ENCODE measurements at places on chromosomes 12 and 14. TPM values are rescaled to one million over a fixed set of nuclear protein-coding genes. Genes with fewer than 3 reads are reported as not detected.

The FRS2 gene
- 14.0 TPM for total RNA-seq

GRCh38 chr12:123744836-123745235 is 17.3 kb upstream of the DNAH10 start:
- DNase-seq: no peak

DNA sequence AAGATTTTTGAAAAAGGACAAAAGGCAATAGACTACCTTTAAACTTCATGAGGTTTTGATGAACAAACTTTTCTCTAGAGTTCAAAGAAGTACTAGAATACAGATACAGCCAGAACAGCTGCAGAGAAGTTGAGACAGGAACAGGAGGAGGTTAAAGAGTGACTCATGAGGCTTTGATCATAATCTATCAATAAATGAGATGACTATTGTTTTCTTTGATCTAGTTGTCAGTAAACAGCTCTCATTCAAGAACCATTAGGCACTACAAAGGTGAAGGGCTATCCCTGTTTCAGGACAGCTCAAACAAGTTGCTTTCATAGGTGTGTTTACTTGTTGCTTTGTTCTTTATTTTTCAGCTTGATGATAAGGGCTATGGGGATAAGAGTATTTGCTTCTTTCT is 2.4 kb downstream of the WASHC3 start:
- no peak for DNase-seq

DNA sequence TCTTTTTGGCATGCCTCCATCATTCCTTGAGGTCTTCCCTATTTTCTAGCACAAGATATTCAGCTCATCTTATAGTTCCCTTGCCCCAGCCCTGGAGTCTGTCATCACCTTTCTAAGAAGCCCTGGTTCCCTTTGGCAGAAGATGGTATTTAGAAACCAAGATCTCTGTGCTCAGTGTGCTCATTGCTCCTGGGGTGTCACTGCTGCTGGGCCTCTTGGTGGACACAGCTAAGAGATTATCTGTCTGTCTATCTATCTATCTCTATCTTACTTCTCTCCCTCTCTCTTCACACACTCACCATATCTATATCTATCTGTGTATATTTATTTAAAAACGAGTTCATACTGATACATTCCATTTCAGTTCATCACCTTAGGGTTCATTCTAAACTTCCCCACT is 67.2 kb downstream of the DAO start:
- DNase-seq: no peak

DNA sequence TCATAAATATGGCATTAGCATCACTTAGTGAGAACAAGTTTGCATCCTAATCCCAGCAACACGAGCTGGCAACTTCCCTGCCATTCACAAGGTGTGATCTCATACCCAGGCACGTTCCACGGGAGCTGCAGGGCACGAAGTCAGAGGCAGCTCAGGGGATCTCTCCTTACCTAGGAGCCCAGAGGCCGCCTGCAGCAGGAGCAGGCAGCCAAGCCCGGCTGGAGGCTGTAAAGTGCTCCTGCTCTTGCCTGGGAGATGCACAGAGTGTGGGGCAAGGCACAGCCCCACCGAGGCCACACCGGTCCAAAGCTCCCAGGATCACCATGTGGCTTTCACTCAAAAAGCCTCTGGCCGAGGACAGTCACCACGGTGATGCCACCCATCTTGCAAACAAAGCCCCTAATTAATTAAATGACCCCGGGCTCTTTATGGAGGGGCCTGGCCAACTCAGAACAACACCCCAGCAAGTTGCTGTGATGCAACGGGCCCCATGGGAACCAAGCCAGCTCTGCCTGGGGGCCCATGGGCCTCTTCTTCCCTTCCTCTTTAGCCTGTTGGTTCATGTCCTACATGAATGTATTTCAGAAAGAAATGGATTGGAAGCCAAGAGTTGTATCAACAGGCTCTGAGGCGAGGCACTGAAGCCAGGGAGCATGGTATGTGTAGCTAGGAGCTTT is 26.5 kb downstream of the NUAK1 start:
- no peak for DNase-seq

The FGF23 gene
- not detected for total RNA-seq

The COPZ1 gene
- total RNA-seq: 107 TPM

DNA sequence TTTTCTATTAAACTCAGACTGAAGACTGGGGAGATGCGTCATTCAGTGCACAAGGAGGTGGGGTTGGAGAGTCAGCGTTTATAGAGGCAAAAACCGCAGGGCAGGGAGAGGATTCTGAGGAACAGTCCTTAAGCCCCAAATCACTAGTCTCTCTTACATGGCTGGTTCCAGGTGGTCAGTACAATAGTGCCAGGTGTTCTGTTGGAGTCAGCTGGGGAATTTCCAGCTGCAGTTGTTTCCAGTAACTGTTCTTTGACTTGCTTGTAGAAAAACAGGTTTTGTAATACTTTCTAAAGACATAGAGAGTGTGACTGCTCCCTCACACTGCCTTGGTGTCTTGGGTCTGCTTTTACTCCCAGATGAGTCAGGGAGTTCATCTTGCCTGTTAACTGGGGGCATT is 192.2 kb downstream of the TMTC3 start:
- no peak for DNase-seq

The STON2 gene
- 3.2 TPM for total RNA-seq

- no peak for DNase-seq
Measured at GRCh38 chr14:32329146-32329545, at the start of gene AKAP6. TSS of gene AKAP6 (plus strand) at chr14:32329298. CDS start at chr14:32433494, 104,196 bp downstream.

The MYL6 gene
- 3,822 TPM for total RNA-seq

The SRGAP1 gene
- total RNA-seq: 14.5 TPM

The TFCP2 gene
- 9.2 TPM for total RNA-seq

The RBP5 gene
- not detected for total RNA-seq

The KCNC2 gene
- not detected for total RNA-seq

DNA sequence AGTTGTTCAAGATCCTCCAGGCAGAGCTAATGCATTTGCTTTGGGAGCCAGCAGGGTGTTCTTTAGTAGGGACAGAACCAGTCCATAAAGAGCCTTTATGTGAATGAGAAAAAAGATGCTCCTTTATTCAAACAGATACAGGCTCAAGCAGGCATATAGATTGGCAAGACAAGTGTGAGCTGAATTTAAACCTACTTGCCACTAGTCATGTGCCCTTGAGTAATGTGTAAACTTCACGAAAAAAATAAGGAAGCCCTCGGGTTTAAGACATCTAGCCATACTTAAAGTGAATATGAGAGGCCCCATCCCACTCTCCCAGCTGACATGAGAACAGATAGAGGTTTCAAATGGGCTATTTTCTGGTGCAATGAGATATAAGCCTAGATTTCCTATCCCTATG is 43.1 kb upstream of the STRAP start:
- no peak for DNase-seq

DNA sequence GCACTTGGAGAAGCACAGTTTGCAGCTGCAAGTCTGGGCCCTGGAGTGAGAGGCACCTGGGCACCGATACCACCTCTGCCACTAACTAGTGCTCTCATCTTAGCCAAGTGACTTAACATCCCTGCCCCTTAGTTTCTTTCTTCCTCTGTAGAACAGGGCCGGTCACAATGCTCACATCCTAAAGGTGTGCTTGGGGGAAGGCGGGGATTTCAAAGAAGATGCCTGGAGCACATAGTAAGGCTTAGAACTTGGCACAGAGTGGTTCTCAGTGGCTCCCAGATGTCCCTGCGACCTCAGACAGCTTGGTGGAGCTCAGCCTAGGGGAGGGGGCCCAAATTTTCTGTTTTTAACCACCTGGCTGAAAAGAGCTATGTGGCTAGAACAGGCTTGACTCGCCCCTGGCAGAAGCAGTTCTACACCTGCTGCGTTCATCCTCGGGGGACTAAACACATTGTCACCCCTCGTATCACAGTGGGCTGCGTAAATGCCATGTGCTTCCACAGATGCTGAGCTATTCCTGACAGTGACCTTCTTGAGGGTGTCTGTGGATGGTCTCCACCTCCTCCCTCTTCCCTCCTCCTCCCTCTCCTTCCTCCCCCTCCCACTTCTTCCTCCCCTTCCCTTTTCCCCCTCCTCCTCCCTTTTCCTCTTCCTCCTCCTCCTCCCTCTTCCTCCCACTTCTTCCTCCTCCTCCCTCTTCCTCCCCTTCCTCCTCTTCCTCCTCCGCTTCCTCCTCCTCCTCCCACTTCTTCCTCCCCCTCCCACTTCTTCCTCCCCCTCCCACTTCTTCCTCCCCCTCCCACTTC is 112.1 kb downstream of the PHETA1 start:
- no peak for DNase-seq

DNA sequence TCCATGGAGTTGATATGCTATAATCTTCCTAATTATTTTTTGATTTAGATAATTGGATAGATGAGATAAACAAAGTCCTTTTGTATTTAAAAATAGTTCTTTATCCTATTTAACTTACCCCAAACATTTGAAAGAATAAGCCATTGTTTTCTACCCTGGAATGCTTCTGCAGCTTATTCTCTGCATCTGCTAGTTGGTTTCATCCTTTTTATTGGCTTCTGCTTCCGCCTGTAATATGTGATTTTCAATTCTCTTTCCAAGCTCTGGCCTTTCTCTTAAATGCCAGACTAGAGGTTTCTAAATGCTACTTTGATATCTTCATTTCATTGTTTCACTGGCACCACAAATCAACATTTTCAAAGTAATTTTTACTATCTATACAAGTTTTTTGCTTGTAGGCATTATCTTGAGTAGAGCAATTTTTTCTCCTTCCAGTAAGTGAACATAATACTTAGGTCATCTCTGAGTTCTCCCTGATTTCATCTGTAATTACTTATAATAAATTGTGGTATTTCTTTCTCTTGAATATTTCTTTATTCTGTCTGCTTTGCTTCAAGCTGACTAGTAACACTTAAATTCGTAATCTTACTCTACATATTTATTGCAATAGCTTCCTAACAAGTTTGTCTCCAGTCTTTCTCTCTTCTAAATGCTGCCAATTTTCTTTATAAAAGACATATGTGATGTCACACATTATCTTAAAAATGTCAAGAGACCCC is 958.4 kb downstream of the SLC6A15 start:
- DNase-seq: no peak

The TBX5 gene
- total RNA-seq: not detected

- DNase-seq: no peak
Measured at GRCh38 chr14:87331991-87332390, 661.0 kb downstream of the GALC start.

The GRIP1 gene
- 3.0 TPM for total RNA-seq

The GPR84 gene
- total RNA-seq: not detected

DNA sequence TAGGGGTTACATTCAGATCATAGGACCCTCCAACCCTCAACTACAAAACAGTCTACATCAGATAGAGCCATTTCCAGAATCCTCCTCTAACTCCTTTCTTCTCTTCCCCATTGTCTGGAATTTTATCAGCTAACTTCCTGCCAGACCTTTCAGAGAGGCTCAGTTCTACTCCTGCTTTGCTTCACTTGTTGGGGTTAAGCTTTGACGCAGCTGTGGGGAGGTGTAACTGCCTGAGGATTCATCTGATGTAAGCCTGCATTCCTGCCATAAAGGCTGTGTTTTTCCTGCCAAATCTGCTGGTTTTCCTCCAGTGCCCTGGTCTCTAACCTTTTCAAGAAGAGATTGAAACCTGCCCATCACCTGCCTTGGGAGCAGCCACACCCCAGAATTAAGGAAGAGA is 16.9 kb downstream of the DHRS2 start:
- no peak for DNase-seq

DNA sequence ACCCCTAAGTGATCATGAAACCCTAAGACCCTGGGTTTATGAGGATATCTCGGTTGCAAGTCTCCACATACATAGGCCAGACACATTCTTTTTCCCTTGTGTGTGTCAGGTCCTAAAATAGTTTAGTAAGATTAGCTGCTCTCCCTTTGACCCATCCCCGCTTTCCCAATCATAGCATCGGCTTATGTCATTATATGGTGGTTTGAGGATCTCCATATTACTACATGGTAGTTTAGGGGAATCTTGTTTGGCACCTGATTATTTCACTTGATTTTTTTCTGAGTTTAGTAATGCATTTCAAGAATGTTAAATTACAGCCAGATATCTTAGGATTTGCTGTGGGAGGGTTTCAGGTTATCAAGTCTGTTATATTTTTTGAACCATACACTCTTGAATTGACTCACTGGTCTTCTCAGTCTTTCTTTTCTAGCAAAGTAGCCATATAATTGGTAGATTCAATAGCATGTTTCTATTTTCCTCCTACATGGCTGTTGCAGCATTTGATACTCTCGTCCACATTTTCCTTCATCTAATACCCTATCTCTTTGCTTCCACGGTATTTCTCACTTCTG is 68.3 kb upstream of the TRHDE start:
- no peak for DNase-seq

The RPGRIP1 gene
- total RNA-seq: 0.07 TPM

The GSC gene
- not detected for total RNA-seq

DNA sequence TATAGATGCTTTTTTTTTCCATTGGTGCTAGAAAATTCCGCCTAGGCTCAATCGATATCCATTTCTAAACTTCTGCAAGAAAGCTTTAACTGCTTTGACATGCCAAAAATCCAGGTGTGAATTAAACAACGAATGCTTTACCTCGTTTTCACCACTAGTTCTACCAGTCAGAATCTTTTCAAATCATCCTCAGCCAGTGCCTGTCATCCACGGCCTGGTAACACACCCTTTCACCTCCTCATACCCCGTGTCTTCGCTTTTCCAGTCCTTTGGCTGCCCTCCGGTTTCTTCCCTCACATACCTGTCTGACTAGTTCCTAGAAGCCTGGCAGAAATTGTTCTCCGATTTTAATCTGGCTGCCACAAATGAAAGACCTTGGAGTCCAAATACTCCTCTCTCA is 1.4 kb upstream of the PHC1 start:
- no peak for DNase-seq

The SLC38A4 gene
- under 0.01 TPM for total RNA-seq

Data from epithelial cell of proximal tubule (primary cell).